A172 (cell line): ENCODE measurements at places on chromosomes 2 and 18. TPM values are rescaled to one million over a fixed set of nuclear protein-coding genes. Genes with fewer than 3 reads are reported as not detected.
A peak's percentile ranks its signal among the peaks of the same experiment; 100 is the strongest.

DNA sequence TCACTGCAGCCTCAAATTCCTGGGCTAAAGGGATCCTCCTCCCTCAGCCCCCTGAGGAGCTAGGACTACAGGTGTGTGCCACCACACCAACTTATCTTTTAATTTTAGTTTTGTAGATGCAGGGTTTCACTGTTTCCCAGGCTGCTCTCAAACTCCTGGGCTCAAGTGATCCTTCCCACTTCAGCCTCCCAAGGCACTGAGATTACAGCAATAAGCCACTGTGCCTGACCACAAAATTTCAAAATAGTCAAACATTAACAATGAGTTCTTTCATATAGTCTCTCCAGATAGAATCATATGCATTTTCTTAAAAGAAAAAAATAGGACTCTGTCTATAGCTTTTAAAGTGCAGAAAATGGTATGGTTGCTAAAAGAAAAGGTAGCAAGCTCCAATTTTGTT lies 24.9 kb upstream of the PID1 start:
- DNase-seq: no peak

GRCh38 chr18:29056800-29057199 lies 879.9 kb upstream of the CDH2 start:
- no peak for DNase-seq

DNA sequence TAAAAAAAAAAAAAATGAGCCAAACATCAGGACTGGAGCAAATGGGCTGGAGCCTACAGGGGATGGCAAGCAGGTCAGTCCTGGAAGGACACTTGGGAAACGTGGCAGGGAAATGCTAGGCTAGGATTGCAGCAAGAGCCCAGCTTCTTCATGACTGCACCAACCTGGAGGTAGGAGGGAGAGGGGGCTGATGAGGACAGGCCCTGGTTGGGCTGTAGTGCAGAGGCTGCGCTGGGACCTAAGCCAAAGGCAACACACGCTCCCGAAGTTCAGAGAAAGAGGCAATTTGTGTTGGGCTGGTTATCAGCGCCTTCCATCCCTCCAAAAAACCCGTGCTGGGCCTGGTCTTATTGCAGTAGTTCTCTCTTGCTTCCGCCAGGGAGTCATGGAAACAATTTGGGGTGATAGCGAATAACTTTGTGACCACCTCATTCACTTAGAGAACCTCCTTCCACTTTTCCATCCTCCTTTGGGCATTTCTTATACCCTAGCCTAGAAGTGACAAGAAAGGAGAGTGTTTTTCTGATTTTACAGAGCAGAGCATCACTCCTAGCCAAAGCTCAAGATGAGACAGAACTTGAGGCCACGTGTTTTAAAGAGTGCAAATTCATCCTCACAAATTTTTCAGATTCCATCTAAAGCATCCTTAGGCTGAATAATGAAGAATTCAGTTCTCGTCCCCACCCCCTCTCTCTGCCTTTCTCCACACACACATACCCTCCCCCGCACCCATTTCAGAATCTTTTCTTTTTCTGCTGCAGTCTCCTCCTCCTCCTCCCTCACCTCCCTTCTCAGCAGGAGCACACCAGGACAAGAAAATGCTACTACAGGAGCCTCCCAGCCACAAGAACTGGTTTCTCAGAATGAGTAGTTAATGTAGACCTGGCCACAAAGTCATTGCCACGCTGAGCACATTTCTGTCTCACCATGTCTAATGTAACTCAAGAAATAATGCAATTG lies 82.5 kb upstream of the STPG4 start:
- DNase-seq: no peak

DNA sequence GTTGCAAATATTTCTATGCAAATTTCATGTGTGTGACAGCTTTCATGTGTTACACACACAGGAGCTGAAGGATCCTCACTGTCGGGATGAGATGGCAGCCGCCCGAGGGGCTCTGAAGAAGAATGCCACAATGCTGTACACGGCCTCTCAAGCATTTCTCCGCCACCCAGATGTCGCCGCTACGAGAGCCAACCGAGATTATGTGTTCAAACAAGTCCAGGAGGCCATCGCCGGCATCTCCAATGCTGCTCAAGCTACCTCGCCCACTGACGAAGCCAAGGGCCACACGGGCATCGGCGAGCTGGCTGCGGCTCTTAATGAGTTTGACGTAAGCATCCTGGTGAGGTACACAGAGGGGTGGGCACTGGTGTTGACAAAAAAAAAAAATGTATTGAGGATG lies 361.2 kb downstream of the CTNNA2 start:
- DNase-seq: no peak

DNA sequence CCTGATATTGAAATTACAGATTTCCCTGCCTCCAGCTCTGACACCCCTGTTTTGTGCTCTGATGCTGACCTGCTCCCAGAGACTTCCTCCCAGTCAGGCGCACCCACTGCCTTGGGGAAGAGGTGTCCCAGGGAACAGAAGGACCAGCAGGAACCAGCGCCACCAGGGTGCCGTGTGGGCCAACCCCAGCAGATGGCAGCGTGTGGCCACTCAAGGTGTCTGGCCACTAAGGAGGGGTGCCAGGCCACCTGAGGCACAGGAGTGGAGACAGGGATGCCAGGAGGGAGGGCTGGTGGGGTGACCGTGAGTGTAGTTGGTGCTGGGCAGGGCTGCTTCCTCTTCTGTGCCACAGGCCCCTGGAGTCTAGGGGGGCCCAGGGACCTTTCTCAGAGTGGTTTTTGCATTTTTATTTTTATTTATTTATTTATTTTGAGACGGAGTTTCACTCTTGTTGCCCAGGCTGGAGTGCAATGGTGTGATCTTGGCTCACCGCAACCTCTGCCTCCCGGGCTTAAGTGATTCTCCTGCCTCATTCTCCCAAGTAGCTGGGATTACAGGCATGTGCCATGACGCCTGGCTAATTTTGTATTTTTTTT lies 56.0 kb downstream of the TEX44 start:
- peak; percentile 68 for DNase-seq

DNA sequence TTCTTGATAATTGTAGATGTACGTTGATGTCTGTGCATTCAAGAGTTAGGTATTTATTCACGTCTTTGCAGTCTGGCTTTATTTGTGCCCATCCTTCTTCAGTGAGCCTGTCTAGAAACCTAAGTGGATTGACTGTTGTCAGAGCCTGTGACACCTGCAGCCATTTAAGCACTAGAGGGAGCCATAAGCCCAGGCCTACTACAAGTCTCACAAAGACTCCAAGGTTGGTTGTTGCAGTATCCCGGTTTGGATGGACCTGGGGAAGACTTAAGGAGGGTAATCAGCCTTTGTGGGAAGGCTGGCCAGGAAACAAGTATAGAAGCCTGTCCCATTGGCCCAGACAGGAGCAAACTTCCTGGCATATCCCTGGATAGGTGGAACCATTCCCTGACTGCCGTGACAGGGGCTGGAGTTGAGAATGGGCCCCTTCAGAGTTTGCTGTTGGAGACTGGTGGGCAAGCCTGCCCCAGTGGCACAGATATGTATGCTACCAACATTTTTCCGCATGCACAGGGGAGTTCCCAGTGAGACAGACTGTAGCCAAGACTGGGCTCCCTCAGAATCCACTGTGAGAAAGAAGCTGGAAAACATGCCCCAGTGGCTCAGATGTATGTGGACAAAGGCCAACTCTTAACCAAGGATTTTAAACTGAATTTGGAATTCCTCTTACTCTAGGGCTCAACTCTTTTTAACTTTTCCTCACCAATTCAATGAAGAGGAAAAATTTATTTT lies 9.3 kb upstream of the LRRC30 start:
- peak; percentile 62 for DNase-seq

DNA sequence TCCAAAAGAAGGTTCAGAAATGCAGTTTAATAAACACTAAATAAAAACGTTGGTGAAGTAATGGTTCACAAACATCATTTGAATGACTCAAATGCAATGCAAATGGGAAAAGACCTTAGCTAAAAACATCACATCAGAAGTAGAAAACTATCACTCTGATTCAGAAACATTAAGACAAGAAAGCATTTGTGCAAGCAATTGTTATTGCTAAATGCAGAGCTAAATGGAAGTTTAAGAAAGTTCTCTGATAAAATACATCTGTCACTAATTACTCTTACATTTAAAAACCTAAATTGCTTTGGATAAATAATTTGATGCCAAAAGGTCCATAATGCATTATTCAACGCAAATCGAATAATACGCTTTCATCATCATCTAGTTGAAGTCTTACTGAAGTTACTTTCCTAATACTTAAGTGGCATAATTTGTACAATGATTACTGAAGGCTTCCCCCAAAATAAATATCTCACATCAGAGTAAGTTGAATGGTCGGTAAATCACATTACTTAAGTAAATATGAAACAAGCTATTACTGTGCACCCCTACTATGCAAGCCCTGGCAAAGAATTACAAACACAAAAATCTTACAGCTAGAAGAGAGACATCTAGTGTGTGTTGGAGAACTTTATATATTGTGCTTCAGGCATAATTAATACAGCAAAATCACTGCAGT lies 105.7 kb upstream of the KCTD1 start:
- no peak for DNase-seq

DNA sequence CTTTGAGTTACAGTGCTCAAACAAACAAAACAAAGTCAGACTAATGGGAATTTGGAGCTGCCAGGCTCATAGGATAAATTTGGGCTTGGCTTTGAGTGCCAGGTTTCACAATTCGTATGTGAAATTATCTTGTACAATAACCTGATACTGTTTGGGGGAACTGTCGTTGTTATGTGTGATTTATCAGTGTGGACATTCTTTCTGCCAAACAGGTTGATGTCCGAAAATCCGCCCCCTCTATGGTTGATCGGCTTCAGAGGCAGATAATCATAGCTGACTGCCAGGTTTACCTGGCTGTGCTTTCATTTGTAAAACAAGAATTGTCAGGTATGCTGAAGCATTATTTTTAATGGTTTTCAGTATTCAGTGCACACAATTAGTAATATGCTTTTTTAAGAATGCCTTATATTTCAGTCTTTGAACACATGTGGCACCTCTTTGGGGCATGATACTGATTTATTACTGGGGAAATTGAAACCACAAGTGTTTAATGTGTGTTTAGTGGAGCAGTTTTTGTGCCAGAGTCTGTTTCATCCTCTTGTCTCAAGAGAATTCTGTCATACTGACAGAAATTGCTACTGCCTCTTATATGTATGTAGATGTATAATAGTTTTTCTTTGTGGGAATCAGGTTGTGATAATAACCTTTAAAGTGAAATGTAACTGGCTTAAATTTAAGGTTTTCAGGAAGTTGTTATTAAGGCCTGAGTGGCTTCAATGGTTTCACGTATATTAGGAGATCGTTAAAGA lies 54.6 kb downstream of the TTC39C start:
- DNase-seq: no peak

DNA sequence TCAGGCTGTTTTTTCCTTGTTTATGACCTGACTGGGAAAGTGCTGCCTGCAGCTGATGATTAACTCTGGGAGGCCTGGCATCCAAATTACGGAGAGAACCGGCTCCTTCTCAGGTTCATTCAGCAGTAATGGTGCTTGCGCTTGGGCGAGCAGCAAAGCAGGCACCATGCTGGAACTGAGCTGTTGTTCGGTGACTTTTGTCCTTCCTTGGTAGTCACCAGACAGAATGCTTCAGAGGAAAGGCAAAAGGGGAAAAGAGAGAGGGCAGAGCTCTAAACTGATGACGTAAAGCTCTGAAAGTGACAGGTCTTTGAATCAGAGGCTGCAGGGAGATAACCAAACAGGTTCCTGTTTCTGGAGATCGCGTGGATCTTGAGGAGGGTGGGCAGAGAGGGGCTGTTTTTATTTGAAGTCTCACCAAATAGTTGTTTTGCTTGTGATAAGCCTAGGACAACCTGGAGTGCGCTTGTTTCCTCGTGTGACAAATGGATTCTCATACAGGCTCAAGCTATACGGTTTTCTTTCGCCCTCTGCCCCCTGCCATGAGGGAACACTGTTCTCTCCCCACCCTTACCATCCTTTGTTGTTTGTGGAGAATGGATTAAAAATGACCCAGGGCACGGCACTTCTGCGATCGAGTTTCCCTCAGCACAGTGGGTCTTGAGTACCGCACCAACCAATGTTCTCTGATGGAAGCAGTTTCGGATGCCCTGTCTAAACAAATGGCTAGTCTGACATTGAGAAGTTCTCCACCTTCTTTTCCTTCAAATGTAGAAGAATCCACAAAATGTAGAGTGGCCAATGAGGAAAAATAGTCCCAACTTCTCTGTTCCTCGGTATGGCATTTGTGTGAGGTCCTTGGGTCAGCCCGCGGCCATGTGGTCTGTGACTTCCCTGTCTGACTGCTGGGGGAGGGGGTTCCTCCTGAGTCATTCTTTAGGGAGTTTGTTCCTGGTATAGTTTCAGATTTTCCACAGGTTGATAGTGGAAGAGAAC lies 1.3 kb downstream of the RASGRP3 start:
- DNase-seq: no peak

DNA sequence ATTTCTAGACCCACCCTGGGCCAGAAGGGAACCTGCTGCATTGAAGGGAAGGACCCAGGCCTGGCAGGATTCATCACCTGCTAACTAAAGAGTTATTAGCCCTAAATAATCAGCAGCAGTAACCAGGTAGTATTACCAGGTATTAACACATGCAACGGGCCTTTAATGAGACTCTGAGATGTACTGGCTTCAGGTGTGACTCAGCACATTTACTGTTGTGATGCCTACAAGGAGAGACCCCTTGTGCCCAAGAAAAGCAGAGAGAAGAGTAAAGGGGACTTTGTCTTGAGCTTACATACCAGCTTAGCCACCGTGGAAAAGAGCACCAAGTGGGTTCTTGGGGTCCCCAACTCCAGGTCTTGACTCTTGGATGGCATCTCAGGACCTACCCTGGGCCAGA lies 243.1 kb upstream of the SLC39A10 start:
- DNase-seq: no peak

GRCh38 chr2:177970670-177971454 lies 101.7 kb downstream of the PDE11A start:
- DNase-seq: no peak

DNA sequence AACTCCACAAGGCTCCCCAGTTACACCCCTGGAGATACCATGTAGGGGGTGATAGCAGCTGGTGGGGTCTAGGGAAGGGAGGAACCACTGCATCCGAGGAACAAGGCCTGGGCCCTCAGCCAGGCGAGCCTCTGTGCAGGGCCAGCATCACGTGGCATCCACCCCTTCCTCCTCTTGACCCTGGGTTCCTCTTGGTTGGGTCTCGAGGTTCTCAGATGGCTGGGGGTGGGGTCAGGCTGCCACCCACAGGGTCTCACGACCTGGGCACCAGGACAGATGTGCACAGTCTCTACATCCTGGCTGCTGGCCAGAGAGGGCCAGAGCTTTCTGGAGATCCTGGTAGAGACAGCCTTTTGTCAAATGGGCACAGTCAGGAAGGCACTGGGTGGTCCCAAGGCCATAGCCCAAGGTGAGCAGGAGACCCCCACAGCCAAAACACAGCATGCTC lies 10.4 kb downstream of the HS6ST1 start:
- no peak for DNase-seq

GRCh38 chr2:158902005-158902398 lies 66.4 kb upstream of the TANC1 start:
- no peak for DNase-seq

The MAB21L4 gene
- 0.22 TPM in 1 of 2 replicates, not detected in the other for total RNA-seq

The KLHL29 gene
- 0.76 and 0.86 TPM in 2 replicates for total RNA-seq

The BCL2 gene
- total RNA-seq: 2.5 and 3.7 TPM in 2 replicates
